Caudate nucleus (tissue), 63 donors: ENCODE measurements at places on chromosomes 7 and 10.

GRCh38 chr10:58531084-58531695, 18.5 kb downstream of the BICC1 start:
- peak; percentile 23 for DNase-seq

GRCh38 chr7:92767437-92767836, 68.9 kb downstream of the CDK6 start:
- no peak for DNase-seq

DNA sequence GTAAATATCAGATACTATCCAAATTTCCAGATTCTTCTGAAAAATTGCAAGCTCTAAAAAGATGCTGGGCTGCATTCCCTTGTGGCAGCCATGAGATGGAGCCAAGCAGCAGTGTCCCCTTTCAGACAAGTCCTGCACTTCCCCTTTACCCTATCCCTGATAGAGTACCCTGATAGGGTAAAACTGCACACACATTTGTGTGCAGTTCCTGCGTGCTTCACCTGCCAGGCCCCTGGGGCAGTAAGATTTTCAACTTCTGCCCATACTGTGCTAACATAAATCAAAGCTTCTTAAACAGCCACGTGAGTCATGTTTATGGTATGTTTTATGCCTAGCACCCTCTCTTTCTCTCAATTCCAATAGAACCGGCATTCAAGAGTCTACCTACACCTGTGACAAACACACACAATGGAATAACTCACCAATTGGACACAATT, 52.2 kb downstream of the IFIT5 start:
- DNase-seq: no peak

- DNase-seq: no peak
Measured at GRCh38 chr7:147859033-147859432, 731.5 kb upstream of the C7orf33 start.

GRCh38 chr10:46284286-46285229, 2.2 kb upstream of the ANTXRL start:
- peak; percentile 68 for DNase-seq

DNA sequence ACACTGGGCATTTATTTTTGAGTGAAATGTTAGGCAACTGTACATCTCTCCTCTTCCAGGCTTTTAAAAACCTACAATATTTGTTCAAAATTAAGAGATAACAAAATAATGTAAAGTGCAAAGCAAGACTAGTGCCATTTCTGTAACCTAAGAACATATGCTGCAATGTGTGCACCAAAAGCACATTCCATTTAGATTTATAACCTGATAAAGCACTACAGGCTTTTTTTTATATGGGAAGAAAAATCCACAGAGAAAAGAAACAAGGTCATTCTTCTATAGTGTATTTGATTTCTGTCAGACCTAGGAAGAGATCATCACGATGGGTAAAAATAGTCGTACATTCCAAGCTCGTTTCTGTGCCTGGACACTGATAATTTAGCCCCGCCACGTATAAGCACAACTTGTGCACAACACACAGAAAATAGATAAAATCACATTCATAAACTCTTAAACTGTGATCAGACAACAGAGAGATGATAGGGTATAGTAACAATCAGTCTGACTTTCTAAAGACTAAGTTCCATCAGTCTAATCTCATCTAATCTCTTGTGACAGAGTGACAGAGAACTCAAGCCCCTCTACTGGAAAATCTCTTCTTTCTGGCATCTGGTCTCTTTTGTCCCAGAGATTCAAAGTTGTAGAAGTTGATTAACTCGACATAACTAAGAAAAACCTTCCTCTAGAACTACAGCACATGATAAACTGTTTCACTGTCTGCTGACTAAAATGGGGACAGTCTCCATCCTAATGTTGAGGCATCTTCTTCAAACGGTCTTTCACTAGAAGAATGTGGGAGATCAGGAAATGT, 6.7 kb downstream of the LAMB1 start:
- DNase-seq: no peak

GRCh38 chr7:15424468-15424867, 137.3 kb downstream of the AGMO start:
- DNase-seq: no peak

DNA sequence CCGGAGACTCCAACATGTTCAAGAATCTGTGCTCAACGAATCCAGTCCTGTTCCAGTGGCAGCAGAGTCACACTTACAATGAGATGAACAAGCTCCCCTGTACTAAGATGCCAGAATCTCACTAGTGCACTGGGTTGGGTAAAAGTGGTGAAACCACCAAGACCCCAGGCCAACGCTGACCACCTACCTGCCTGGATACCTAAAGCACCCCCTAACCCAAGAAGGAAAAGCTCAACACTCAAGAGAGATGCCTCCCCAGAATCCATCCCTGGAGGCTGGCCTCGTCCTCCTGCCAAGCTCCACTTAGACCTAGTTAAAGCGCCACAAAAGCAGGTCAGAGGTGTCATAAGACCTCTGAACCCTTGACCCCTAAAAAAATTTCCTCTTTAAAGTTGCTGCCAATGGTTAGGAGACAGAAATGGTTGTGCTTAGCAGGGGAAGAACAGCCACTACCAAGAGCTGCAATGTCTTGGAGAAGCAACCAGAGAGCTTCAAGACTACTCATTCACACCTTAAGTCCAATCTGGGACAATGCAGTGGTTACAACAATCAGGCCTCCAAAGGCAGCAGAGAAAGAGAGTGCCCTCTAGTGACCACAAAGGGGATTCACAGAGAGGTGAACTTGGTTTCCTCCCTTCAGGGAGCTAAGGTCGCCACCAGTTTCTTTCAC, 94.6 kb upstream of the MACROH2A2 start:
- DNase-seq: no peak
